ENCODE measurements at places on chromosomes 6 and 20.

DNA sequence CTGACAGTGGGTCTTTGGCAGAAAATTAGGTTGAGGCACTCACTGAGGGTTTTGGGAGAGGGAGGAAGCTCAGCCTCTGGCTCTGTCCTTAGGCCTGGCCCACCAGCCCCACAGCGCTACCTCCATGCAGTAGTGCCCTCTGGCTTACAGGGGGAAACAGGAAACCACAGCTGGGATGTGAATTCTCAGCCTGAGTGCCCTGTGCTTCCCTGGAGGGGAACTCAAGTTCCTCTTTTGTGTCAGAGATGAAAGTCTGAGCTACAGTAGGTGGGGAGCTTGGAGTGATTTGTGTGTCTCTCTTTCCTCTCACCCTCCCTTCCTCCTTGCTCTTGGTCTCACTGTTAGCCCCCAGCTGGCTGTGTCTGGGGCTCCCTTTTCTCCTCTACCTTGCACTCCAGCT is 48.2 kb upstream of the BLCAP start:
- no peak for DNase-seq

GRCh38 chr6:121730616-121731015 is 295.2 kb downstream of the GJA1 start:
- no peak for DNase-seq

- no peak for DNase-seq
Observed at GRCh38 chr6:119628691-119629594, 279.4 kb upstream of the MAN1A1 start.

DNA sequence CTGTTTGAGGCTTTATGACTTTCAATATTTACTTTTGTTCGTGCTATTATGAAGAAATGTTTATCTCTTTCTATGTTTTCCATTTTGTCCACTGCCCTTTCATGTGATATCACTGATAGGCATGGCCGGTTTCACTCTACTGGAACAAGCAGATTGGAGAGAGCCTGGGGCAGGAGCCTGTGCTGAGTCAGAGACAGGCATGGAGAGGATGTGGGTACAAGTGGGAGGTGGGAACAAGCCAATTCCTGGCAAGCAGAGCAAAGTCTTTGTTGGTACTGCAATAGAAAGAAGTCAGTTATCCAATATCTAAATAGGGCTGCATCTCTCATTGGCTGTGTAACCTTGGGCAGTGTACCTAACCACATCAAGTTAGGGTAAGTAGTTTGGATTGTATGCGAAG is 545.6 kb upstream of the MAP3K7 start:
- DNase-seq = no peak

- DNase-seq = no peak
Observed at GRCh38 chr6:110201151-110201884, 21.1 kb downstream of the CDC40 start.

DNA sequence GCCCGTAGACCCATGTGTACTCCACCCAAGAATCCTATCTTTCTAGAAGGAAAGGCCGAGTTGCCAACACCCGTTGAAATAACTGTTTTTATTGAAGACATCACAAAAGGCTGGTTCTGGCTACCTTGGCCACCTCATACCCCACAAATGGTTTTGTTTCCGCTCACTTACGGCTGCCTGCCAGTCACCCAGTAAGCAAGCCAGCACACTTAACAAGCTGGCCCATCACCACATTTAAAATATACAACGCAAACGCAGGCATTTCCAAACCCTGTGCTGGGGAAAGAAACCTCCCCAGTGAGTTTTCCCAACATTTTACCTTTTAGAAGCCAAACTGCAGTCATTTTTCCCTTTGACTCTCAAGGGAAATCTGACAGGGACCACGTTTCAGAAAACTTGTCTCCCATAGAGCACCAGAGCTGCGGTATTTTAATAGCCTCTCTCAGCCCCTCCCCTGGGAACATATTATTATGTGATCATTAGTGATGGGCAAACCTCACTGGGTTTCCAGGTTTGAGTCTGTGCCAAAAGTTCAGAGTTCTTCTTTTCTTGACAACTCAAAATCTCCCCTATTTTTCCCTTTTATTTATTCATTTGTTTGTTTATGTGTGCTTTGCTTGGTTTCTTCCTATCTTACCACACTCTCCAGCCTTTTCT is 36.7 kb upstream of the BMP2 start:
- no peak for DNase-seq

DNA sequence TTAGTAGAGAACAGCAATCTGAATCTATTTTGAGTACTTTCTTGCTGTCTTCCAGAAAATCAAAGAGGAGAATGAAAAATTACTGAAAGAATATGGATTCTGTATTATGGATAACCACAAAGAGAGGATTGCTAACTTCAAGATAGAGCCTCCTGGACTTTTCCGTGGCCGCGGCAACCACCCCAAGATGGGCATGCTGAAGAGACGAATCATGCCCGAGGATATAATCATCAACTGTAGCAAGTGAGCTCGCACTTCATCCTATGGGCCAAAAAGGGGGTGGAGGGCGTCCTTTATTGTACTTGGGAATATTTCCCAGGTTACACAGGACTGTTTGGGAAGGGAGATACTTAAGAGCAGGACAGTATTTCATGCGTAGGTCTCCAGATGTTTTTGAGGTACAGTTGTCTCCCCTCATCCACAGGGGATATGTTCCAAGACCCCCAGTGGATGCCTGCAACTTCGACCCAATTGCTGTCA is 37.3 kb upstream of the PLCG1 start:
- DNase-seq = no peak

DNA sequence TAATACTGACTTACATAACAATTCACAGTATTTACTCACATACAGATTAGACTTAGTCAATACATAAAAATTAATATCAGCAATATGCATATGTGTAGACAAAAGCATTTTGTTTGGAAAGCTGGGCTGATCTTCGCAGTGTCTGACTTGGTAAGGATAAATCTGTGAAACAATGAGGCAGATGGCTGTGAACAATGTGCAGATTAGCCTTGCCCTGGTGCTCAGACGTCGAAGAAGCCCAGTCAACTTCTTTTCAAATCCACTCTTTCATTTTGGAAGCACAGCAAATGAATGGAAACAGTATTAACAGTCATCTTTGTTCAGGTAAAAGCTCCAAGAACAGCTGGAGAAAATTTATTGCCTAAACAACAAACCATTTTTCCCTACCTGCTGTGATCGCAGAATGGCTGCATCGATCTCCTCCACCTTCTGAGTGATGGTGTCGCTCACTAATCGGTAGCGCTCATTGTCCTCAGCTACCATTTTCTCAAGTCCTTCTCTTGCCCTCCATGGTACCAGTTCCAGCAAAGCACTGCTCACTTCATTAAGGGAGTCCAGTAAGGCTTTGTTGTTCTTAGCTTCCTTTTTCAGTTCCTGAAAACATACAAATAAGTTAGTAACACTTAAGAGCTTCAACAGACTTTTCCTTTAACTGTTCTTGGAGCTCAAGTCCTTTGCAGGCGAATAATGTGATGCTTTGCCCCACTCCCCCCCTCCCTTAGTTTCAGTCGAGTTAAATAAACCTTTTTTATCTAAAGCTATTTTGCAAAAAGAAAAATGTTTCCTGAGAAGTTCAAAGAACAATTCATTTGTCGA is 116.5 kb downstream of the DST start:
- no peak for DNase-seq

DNA sequence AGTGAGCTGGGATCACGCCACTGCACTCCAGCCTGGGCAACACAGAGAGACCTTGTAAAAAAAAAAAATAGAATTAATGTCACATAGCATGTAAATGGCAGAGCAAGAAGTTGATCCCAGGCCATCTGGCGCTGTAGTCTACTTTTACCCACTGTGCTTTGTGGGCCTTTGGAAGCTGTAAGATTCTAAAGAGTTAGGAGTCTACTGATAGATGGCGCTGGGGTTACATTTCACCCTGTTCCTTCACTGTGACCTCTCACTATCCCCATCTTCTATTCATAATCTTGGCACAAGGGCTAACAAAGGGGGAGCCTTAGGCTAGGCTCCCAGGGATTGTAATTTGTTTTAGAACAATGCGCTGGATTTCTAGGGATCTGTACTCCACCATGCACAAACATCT is 24.4 kb downstream of the SIRPD start:
- no peak for DNase-seq

- no peak for DNase-seq
Observed at GRCh38 chr6:133337308-133337707, 96.2 kb downstream of the EYA4 start.
